ENCODE measurements at places on chromosomes 7 and 10. TPM values are rescaled to one million over a fixed set of nuclear protein-coding genes. Genes with fewer than 3 reads are reported as not detected.

GRCh38 chr10:86165666-86166065 lies 200.9 kb downstream of the GRID1 start:
- no peak overlapping the region for H3K27ac ChIP-seq
- no peak for DNase-seq
- H3K4me3 ChIP-seq: no peak overlapping the region
- H3K4me1 ChIP-seq: no peaks in the 10 kb centered on the region
- H3K36me3 ChIP-seq: no peaks in the 10 kb centered on the region

SLC18A2 gene
- not detected for total RNA-seq

- no peak overlapping the region for H3K4me3 ChIP-seq
- H3K36me3 ChIP-seq: peaks cover 22% of the 10 kb centered on the region
- no peak for DNase-seq
- no peaks in the 10 kb centered on the region for H3K4me1 ChIP-seq
Measured at GRCh38 chr7:44394112-44394447, 68.7 kb upstream of the CAMK2B start.

DNA sequence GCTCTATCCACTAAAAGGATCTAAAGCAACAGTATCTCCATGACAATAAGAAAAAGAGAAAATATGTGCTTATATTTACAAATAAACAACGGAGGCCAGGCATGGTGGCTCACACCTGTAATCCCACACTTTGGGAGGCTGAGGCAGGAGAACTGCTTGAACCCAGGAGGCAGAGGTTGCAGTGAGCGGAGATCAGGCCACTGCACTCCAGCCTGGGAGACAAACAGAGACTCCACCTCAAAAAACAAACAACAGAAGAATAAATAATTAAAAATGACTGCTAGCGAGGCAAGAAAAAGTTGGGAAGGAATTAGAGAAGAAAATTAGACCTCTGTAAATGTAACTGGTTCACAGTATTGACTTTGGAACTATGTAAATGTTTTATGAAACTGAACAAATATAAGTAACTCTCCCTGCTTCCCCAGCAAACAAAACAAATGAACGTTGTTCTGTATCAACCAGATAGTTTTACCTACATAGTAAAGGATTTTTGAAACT lies 17.1 kb downstream of the TRIM24 start:
- no peaks in the 10 kb centered on the region for H3K27me3 ChIP-seq
- no peak overlapping the region for H3K27ac ChIP-seq
- no peak for DNase-seq
- peaks cover 2% of the 10 kb centered on the region for H3K36me3 ChIP-seq
- H3K4me1 ChIP-seq: peaks cover 28% of the 10 kb centered on the region

DNA sequence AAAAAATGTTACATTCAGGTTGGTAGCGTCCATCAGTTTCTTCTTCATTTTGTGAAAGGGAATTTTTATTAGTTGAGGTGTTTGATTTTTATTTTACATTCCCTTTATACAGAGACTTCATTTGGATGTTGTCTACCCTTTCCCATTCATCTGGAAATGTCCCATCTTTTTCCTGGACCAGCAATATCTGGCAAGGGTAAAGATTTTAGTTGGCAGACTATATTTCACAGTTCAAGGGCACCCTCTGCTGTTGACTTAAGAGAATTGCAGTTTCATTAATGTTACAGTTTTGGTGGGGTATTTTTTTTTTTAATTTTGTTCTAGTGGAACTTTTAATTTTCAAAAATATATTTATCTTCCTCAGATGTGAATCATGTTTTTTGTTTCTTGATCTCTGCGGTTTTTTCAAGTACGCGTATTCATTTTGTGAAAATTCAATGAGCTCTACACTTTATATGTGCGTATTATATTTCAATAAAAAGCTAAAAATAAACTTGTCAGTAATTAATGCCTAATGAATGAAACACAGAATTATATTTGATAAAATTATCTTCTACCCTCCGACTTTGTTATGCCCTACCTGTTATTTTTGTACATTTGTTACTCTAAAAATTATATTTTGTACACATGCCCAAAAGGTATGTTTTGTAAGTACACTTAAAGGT lies 97.9 kb upstream of the KLF14 start:
- peaks cover 2% of the 10 kb centered on the region for H3K36me3 ChIP-seq
- peaks cover 26% of the 10 kb centered on the region for H3K27me3 ChIP-seq
- H3K4me3 ChIP-seq: no peak overlapping the region
- DNase-seq: peak; percentile 60
- H3K27ac ChIP-seq: no peak overlapping the region
- no peaks in the 10 kb centered on the region for H3K4me1 ChIP-seq

DNA sequence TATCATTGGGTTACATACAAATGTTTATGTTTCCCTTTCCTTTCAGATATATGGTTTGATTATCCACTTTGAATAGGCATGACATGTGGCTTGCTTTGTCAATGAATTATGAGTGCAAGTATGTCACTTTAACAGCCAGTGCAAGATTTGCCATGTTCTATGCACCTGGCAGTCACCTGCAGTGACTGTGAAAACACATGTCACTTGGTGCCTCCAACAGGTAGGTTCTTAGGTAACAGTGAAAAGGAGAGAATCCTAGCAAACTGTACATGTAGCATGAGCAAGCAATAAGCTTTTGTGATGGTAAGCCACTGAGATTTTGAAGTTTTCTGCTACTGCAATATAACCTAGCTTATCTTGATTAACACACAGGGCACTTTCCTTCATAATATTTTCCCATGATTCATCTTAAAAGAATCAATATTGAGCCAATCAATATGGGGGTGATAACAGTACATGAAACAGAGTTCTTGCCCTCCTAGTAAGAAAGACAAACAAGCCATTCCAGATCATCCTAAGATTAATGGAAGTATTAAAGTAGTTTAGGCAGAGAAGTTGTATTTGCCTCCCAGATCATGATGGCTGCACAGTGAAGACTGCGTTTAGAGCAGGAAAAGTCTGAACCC lies 7.9 kb upstream of the RALA start:
- H3K27me3 ChIP-seq: peaks cover 23% of the 10 kb centered on the region
- no peak overlapping the region for H3K4me3 ChIP-seq
- peaks cover under 1% of the 10 kb centered on the region for H3K36me3 ChIP-seq
- H3K4me1 ChIP-seq: peaks cover 2% of the 10 kb centered on the region
- no peak overlapping the region for H3K27ac ChIP-seq
- DNase-seq: no peak

ZNF365 gene
- not detected for total RNA-seq

GRCh38 chr7:78746301-78746700 lies 707.2 kb downstream of the MAGI2 start:
- H3K36me3 ChIP-seq: no peaks in the 10 kb centered on the region
- no peak for DNase-seq
- H3K4me1 ChIP-seq: no peaks in the 10 kb centered on the region
- H3K4me3 ChIP-seq: no peak overlapping the region
- no peak overlapping the region for H3K27ac ChIP-seq
- no peaks in the 10 kb centered on the region for H3K27me3 ChIP-seq

GRCh38 chr10:128865436-128866195 lies 601.4 kb upstream of the MGMT start:
- no peaks in the 10 kb centered on the region for H3K36me3 ChIP-seq
- H3K4me1 ChIP-seq: no peaks in the 10 kb centered on the region
- H3K27me3 ChIP-seq: no peaks in the 10 kb centered on the region
- H3K4me3 ChIP-seq: no peak overlapping the region

GRCh38 chr7:12764458-12764891 lies 77.0 kb downstream of the ARL4A start:
- H3K27ac ChIP-seq: no peak overlapping the region
- no peaks in the 10 kb centered on the region for H3K36me3 ChIP-seq
- H3K4me3 ChIP-seq: no peak overlapping the region
- peaks cover 10% of the 10 kb centered on the region for H3K27me3 ChIP-seq
- DNase-seq: no peak

- no peak overlapping the region for H3K27ac ChIP-seq
- peaks cover 61% of the 10 kb centered on the region for H3K36me3 ChIP-seq
- peaks cover 37% of the 10 kb centered on the region for H3K4me1 ChIP-seq
- no peak overlapping the region for H3K4me3 ChIP-seq
- H3K27me3 ChIP-seq: no peaks in the 10 kb centered on the region
Measured at GRCh38 chr7:115015619-115016018, 93.7 kb downstream of the MDFIC start.

DNA sequence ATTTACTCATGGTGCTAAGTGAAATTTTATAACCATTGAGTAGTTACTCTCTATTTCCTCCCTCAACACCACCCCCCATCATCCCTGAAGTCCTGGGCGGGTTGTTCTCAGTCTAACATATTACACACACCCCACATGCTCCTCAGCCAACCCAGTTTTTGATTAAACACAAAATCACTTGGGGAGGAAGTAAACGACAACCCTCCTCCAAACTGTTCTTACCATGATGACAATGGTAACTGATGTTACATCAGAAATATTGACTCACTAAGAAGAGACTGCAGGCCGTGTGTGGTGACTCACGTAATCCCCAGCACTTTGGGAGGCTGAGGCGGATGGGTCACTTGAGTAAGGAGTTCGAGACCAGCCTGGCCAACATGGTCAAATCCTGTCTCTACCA lies 44.2 kb downstream of the RAB11FIP2 start:
- H3K4me3 ChIP-seq: no peak overlapping the region
- peak overlapping the region; percentile 39 for H3K27ac ChIP-seq
- DNase-seq: no peak
- H3K36me3 ChIP-seq: peaks cover 29% of the 10 kb centered on the region

PON3 gene
- not detected for total RNA-seq

DNA sequence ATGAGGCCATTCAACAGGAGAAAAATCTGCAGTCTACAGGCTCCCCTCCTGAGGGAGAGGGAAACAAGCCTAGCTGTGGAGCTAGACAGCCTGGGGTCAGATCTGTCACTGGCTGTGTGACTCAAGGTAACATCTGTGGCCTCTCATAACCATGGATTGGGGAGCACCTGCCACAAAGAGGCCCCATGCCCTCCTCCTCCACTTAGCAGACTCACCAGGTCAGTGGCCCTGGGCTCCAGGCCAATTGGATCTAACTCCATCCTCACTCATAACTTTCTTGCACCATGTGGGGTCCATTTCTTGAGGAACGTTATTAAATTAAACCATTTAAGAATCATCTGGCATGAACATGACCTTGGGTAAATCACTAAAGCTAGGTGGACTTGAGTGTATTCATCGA lies 1.8 kb downstream of the GDF10 start:
- H3K4me3 ChIP-seq: no peak overlapping the region
- no peak for DNase-seq
- peaks cover 38% of the 10 kb centered on the region for H3K27me3 ChIP-seq
- peaks cover 3% of the 10 kb centered on the region for H3K36me3 ChIP-seq
- peaks cover 3% of the 10 kb centered on the region for H3K4me1 ChIP-seq
- H3K27ac ChIP-seq: no peak overlapping the region

- no peak overlapping the region for H3K27ac ChIP-seq
- H3K4me1 ChIP-seq: peaks cover 5% of the 10 kb centered on the region
- no peak overlapping the region for H3K4me3 ChIP-seq
Measured at GRCh38 chr10:99908512-99908911, 101.2 kb downstream of the DNMBP start.

GRCh38 chr7:29109358-29109757 lies 37.0 kb downstream of the CPVL start:
- no peak overlapping the region for H3K4me3 ChIP-seq
- H3K27me3 ChIP-seq: peaks cover 13% of the 10 kb centered on the region
- H3K4me1 ChIP-seq: peaks cover 11% of the 10 kb centered on the region
- H3K27ac ChIP-seq: no peak overlapping the region

HOXA2 gene
- total RNA-seq: not detected

SFTPA1 gene
- not detected for total RNA-seq

GPRIN2 gene
- not detected for total RNA-seq

NEURL1 gene
- 2.8 TPM for total RNA-seq

TMEM176B gene
- total RNA-seq: not detected

DNA sequence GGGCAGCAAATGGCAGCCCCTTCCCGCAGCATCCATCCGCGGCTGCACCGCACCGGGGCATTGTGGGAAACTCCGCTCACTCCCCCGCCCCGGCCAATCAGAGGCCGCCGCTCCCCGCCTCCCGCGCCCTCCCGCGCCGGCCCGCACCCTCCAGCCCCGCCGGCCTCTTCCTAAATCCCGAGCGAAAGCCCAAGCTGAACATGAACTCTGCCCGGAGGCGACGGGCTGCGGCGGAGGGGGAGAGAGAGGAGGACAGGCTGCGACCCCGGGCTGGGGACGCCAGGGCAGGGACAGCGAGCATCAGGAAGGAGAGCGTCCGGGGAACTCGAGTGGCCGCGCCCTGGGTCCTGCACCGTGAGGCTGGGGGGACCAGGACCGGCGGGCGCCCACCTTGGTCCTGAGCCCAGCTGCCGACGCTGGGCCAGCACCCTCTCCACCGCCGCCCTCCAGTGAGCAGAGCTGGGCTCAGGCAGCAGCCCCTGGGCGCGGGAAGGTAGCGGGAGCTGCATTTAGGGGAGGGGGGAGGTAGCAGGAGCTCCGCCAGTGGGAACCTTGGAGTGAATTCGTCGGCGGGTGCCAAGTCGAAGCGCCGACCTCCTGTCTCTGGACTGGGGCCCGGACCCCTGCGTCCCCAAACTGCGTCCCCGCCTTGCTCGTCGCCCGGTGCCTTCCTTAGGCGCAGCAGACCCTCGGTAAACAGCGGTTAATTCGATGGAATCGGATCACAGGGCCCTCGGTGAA lies at the start of gene DGKI:
DGKI (minus strand) TSS at position 148 of the 741 bp plus-strand sequence.
- no peak for DNase-seq
- H3K4me1 ChIP-seq: peaks cover 6% of the 10 kb centered on the region
- H3K27ac ChIP-seq: no peak within 1 kb of the TSS
- peak within 1 kb of the TSS; percentile 70 for H3K4me3 ChIP-seq

SPOCK2 gene
- 104 TPM for total RNA-seq

- no peaks in the 10 kb centered on the region for H3K36me3 ChIP-seq
- H3K4me3 ChIP-seq: no peak overlapping the region
Measured at GRCh38 chr7:110573862-110574528, 516.9 kb upstream of the LRRN3 start.

CACUL1 gene
- 27.6 TPM for total RNA-seq

- H3K4me1 ChIP-seq: peaks cover 62% of the 10 kb centered on the region
- no peak for DNase-seq
- H3K27ac ChIP-seq: peak overlapping the region; percentile 35
- no peak overlapping the region for H3K4me3 ChIP-seq
Measured at GRCh38 chr10:104303594-104304355, 34.5 kb downstream of the ITPRIP start.

- H3K27me3 ChIP-seq: peaks cover 33% of the 10 kb centered on the region
- H3K36me3 ChIP-seq: no peaks in the 10 kb centered on the region
- DNase-seq: peak; percentile 65
- peak overlapping the region; percentile 72 for H3K4me3 ChIP-seq
- peaks cover 32% of the 10 kb centered on the region for H3K4me1 ChIP-seq
- H3K27ac ChIP-seq: peak overlapping the region; percentile 90
Measured at GRCh38 chr10:24209946-24210491, 1.1 kb downstream of the KIAA1217 start.

DNA sequence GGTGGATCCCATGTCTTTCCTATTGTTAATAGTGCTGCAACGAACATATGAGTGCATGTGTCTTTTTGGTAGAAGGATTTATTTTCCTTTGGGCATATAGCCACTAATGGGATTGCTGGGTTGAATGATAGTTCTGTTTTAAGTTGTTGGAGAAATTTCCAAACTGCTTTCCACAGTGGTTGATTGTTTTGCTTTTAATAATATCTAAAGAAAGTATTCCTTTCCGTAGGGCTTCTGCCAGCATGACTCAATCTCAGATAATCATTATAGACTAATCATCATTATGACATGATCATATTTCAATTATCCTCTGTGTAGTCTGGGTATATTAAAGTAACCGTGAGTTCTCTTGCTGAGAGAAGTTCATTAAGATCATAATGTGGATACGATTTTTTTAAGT lies 110.2 kb upstream of the KMT2E start:
- H3K36me3 ChIP-seq: no peaks in the 10 kb centered on the region
- H3K4me1 ChIP-seq: peaks cover 1% of the 10 kb centered on the region
- no peak overlapping the region for H3K27ac ChIP-seq
- H3K4me3 ChIP-seq: no peak overlapping the region

GRCh38 chr7:40808378-40808942 lies 673.7 kb downstream of the SUGCT start:
- no peaks in the 10 kb centered on the region for H3K36me3 ChIP-seq
- H3K4me1 ChIP-seq: no peaks in the 10 kb centered on the region
- H3K4me3 ChIP-seq: no peak overlapping the region
- no peaks in the 10 kb centered on the region for H3K27me3 ChIP-seq

AQP1 gene
- not detected for total RNA-seq

SHH gene
- total RNA-seq: not detected
